ENCODE measurements at places on chromosomes 3 and 15. TPM values are rescaled to one million over a fixed set of nuclear protein-coding genes. Genes with fewer than 3 reads are reported as not detected.

The BFSP2 gene
- total RNA-seq = not detected

The CLEC3B gene
- 11.9 TPM for total RNA-seq

The MOBP gene
- total RNA-seq = 0.27 TPM

The MB21D2 gene
- 8.4 TPM for total RNA-seq

The RPP25 gene
- 10.1 TPM for total RNA-seq
